ENCODE measurements at places on chromosomes 5 and 9.

DNA sequence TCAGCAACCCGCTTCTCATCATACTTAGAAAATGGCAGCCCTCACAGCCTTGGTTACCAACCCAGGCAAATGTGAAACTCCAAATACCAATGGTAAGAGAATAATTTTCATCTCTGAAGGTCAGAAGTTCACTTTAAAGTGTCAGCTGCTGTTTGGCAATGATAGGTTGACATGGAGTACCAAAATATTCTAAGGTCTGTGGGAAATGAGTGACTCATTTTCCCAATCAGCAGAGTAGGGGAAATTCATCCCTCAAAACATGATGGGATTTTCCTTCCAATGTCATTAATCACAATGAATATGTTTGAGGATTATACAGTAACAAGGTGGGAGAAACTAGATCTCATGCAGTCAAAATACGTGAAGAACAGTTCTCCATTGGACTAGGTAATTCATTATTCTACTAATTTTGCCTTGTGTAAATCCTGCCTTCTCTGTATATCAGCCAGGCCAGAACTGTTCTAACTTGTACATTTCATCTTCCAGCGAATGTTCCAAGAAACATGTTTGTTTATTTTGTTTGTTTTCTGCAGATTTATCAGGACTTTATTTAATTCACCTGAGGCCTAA lies 53.1 kb upstream of the ERBIN start:
- no peak for DNase-seq

DNA sequence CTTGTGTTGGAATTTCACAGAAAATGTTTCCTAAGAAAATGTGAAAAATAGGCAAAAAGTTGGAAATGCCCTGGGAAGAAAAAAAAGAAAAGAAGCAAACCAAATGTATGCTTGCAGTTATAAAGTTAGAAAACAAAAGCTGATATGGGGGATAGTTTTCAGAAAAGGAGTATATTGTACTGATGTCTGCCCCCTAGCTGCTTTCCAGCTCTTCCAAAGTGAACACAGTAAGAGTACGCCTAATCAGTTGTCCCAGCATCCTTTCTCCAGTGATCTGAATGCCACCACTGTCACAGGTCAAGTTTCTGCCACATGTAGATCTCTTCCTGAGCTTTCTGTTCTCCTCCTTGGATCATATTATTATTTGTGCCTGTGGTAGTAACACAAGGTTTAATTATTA lies 5.8 kb downstream of the TYRP1 start:
- no peak for DNase-seq

- no peak for DNase-seq
These were observed 7.5 kb upstream of the TTC1 start for GRCh38 chr5:160001457-160001856.

GRCh38 chr9:459491-460444 lies 245.1 kb downstream of the DOCK8 start:
- DNase-seq = no peak

GRCh38 chr5:119328753-119329602 lies 26.8 kb upstream of the TNFAIP8 start:
- no peak for DNase-seq

DNA sequence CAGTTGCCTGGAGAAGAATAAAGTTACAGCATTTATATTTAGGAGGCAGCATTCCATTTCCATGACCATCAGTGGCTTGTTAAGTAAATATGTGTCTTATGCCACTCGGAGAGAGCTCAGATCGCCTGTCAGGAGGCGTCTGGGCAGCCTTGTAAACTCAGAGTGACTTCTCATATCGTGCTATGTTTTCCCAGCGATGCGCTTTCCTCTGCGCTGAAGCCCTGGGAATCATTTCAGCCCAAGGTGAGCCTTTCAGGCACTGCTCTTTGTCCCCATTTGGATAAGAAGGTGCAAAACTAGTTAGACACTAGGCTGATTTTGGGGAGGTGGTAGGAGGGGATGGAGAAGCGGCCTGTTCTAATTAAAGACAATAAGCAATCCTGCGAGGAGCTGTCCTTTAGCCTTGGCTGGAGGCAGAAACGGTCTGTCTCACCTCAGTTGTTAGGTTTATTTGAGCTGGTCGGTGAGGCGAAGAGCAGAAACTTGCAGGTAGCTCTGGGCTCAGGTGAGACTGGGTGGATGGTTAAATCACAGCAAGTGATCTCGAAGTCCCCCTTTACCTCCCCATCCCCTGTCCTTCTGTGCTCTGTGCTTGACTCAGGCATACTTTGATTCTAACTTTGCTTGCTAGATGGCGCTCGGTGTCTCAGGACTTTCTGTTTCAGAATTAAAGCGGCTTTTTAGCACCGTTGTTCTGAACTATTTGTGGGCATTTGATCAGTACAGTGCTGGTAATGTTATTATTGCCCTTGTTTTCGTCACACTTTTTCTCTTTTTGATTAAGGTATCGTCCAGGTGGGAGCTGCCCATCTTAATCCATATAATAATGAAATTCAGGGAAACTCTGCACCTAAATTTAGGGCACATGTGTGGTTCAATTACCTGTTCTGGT lies 24.6 kb downstream of the NR2F1 start:
- DNase-seq = no peak
